ENCODE measurements at places on chromosomes 7 and 10.

DNA sequence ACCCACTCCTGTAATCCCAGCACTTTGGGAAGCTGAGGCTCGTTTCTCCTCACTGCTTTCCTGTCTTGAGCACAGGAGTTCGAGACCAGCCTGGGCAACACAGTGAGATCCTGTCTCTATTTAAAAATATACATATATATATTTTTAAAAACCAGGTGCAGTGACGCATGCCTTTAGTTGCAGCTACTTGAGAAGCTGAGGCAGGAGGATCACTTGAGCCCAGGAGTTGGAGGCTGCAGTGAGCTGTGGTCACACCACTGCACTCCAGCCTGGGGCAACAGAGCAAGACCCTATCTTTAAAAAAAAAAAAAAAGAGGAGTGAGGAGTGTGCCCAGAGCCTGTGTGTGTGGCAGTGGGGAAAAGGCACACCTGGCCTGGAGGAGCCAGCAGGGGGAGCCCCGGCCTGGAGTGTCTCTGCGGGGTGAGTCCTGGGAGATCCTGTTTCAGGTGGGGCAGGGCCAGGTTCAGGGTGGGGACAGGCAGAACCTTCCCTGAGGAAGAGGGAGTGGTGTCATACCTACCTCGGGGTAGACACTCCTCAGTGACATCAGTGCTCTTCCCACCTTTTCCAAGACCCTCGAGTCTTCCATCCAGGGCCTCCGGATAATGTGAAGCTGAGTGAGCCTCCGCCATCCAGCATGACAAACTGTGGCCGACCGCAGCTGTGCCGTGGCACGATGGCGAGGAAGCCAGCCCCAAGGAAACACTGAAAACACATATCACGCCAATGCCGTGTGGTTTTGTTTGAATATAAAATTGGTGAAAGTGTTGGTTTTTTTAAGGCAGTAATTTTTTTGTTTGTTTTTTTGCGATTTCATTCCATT, 9.0 kb upstream of the ARPC1B start:
- DNase-seq: no peak

DNA sequence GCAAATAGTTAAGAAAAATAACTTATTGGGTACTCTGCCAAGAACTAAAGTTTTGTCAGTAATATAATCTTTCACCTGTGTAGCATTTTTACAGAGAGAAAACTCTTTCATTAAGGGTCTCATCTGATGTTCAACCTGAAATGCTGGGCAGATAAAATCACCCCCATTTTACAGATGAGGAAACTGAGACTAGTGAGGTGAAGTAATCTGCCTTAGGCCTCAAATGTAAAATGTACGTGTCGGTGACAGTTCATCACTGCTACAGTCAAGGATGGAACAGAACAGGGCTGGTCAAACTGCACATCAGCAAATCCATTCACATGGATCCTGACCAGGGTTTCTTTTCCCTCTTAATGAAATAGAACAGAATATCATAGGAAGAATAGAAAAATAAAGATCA, 121.8 kb downstream of the RAPGEF5 start:
- DNase-seq: no peak

GRCh38 chr10:61732629-61733278, 70.0 kb downstream of the CABCOCO1 start:
- DNase-seq: no peak

GRCh38 chr10:63707254-63707910, 186.2 kb downstream of the REEP3 start:
- no peak for DNase-seq

- DNase-seq: no peak
These were observed 4.0 kb upstream of the PANK1 start for GRCh38 chr10:89649051-89649450.

All from NCI-H2227 treated with DMSO at 0.1 percent for 48 hours (cell line).